NCI-H524 treated with DMSO at 0.1 percent for 48 hours (cell line): ENCODE measurements at places on chromosomes 5 and 9.

DNA sequence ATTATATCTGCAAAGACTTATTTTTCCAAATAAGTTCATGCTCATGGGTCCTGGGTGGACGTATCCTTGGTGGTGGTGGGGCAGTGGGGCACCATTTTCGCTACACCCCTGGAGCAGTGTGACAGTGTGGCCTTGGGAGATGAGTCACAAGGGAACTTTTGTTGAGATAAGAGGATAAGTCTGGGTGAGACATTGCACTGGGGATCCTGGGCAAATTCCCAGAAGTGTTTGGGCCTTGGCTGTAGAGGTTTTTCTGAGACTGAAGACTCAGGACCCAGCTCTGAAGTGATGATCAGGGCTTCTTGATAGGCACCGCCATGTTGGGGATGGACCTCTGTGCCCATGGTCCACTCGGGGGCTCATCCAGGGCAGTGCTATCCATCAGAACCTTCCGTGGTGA lies 149.4 kb downstream of the MACROH2A1 start:
- DNase-seq = no peak

- DNase-seq = no peak
Measured at GRCh38 chr5:123181394-123181801, 92.4 kb downstream of the PRDM6 start.

DNA sequence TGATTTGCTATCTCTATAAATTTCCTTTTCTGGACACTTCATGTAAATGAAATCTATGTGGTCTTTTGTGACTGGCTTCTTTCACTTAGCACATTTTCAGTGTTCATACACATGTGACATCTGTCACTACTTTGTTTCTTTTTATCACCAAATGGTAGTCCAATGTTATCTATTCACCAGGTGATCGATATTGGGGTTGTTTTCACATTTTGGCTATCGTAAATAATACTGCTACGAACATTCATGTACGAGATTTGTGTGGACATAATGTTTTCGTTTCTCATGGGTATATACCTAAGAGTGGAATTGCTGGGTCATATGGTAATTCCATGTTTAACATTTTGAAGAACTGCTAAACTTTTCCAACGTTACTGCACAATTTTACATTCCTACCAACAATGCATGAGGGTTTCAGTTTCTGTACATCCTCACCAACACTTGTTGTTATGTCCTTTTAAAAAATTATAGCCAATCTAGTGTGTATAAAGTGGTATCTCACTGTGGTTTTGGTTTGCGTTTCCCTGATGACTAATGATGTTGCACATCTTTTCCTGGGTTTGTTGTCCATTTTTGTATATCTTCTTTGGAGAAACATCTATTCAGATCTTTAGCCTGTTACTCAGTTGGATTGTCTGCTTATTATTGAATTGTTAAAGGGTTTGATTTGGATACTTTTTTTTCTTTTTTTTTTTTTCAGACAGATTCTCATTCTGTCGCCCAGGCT lies 263.0 kb downstream of the PDZD2 start:
- no peak for DNase-seq

GRCh38 chr9:135521608-135522095 lies 412 bp downstream of the LCN1 start:
- DNase-seq = no peak
